ENCODE measurements at places on chromosomes 7 and 10.

DNA sequence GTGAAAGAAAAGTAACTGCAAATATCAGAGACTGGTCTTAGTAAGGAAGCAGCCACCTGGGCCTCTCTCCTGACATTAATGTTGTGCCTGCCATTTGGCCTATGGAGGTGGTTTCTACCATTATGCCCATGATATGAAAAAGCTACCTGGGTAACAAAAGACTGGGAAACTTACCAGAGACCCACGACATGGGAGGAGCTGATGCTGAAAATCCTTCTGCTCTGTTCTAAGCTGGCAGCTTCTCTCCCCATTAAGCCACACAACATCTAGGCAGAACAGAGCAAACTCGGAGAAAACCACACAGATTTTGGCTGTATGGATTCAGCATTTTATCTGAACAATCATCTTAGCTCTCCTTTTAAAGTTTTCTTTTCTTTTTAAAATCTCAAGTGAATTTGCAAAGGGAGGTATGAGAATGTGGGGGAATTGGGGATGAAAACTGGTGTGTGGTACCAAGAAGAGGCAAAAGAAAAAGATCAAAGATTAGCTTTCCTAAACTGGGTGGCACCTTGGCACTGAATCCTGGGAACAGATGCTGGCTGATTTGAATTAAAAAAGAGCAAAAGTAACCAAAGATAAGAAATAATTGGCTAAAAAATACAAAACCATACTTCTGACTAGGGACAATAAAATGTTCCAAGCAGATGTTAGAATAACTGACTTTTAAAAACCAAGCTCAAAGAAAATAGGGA, 128.6 kb upstream of the ANKRD1 start:
- DNase-seq, result no peak

GRCh38 chr7:8261711-8262695, at the start of gene ICA1:
Gene ICA1 (minus strand): TSS chr7:8262167. CDS start chr7:8235926, 26,241 bp downstream.
- peak; percentile 16 for DNase-seq

- no peak for DNase-seq
Observed at GRCh38 chr7:98995111-98995510, 116.8 kb downstream of the TRRAP start.

GRCh38 chr10:13003004-13003403, 1.5 kb upstream of the CCDC3 start:
- DNase-seq, result no peak

DNA sequence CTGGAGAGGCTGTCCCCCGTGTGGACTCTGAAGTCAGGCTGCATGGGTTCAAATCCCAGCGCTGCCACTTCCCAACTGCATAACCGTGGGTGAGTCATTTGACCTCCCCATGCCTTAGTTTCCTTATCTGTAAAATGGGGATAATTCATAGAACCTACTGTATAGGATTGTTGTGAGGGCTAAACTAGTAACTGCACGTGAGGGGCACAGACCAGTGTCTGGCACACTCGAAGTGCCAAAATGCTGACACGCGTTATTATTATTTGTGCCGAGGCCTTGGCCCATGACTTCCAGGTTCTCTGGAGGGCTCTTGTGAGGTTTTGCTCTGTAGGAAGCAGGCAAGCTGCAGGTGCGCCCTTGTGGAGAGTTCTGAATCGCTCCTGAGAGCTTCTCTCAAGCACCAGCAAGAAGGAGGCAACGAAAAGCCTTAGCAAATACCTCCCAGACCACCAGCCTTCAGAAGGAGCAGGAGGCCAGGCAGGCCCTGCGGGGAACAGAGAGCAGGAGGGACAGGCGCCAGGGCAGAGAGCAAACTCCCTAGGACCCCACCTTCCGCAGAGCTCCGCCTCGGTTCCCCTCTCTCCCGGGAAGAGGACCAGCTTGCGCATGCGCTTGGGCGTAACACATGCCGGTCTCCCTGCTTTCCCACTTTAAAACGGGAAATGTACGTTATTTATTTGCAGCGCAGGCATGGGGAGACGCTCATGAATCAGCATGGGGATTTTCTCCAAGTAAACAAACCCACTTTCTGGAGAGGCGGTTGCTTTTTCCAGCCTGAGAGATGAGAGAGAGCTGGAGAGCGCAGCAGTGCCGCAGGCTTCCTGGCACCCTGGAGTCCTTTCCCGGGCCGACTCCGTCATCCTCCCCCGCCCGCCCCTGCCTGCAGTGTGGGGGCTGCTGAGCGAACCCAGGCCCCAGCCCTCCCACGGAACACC, 39.6 kb downstream of the SORCS3 start:
- DNase-seq, result no peak

DNA sequence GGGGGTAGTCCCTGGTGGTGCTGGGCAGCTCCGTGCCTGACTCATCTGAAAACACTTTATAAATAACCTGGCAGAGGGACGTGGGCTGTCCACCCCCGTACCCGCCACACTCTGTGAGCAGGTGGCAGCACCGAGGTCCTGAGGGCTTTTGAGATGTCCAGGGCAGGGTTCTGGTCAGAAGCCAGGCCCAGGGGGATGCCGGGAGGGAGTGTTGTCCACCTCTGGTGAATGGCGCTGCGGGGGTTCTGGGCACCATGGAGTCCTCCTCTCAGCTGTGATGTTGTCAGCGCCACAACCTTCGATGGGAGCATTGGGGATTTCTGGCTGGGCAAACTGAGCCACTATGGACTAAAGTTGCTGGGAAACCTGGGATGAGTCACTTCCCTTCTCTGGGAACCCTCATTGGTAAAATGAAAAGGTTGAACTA, 27.4 kb upstream of the GOLGA7B start:
- no peak for DNase-seq

DNA sequence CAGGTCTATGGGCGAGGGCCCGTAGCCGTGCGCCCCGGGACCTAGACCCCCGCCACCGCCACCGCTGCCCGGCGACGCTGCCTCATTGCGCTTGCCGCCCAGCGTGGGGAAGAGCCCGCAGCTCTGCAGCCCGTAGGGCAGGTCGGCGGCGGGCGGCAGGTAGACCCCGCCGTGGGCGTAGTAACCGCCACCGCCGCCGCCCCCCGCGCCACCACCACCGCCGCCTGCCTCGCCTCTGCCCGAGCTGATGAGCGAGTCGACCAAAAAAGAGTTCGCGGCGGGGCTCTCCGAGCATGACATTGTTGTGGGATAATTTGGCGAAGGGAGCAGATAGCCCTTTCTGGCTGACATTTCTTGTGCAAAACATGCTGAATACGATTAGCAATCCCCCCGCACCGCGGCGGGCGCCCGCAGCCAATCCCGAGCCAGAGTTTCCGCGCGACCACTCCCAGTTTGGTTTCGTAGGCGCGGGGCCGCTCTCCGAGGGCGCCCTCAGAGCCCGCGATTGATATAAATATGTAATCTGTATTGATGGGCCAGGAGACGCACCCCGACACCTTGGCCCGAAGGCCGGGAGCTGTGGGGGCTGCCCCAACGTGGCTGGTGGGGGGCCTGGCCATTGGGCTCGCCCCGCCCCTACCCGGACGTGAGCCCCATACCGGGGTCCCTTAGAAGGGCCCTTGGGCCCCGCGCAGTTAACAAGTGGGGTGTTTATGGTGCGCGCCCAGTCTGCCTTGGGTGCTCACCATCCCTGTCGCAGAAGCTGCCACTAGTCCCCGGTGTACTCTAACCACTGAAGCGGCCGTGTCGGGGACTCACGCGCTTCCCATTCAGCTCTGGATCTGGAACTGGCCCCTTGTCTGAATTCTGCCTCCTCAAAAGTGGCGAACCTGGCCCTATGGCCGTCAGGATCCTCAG, at the start of gene HOXA10:
HOXA10 (minus strand) TSS at position 365 of the 918 bp plus-strand sequence; CDS start at position 351, 14 bp downstream.
- DNase-seq, result no peak

DNA sequence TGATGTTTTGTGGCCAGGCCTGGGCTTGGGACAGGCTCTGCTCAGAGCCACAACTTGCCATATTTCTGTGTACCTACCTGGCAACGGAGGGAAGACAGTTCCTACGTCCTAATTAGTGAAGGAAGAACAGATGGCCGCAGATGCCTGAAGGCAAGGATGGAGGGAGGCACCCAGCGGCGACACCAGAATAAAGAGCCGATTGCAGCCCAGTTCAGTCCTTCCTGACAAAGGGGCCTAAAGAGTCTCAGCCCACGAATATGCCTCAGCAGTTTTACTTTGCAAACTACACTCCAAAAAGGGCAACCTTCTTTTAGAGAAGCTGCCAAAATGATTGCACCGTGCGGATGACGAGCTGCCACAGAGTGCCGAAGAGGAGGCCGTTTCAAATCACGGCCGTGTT, 585.8 kb downstream of the GLRX3 start:
- no peak for DNase-seq

DNA sequence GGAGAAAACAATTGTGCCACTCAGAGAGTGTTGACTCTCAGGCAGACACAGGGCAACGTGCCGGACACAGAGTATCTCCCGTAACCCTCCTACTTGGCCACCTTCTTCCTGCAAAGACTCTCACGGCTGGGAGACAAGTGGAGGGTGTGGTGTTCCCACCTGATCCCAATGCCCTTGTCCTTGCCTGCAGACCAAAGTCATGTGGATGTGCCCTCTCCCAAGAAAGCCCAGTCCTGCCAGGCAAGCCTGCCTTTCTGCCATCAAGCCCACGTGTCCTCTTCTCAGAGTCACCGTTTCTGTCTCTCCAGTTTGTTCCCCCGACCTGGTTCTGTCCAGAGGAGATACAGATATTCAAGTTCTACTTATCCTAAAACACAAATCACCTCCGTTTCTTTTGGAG, 723 bp downstream of the PNLIPRP2 start:
- DNase-seq, result no peak

- no peak for DNase-seq
Observed at GRCh38 chr7:47549916-47550315, 32.0 kb downstream of the TNS3 start.

GRCh38 chr10:18668026-18668425, 8.8 kb downstream of the ARL5B start:
- DNase-seq, result no peak

- DNase-seq, result no peak
Observed at GRCh38 chr7:24138343-24138742, 145.6 kb upstream of the NPY start.

DNA sequence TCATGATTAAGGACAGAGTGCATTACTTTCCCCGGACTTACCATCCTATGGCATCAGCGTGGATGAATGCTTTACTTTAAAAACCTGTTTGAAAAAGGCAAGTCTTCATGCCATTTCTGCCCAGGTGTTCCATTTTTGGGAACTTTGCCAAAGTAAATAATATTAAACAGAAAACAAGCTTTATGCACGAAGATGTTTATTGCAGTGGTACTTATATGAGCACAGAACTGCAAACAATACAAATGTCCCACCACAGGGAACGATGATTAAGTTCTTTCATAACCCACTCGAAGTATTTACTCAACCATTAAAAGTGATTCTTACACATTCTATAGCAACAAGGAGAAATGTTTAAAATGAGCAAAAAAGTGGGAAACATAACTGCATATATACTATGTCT, 109.7 kb upstream of the GDF10 start:
- DNase-seq, result no peak

Measured in activated CD4-positive, alpha-beta T cell treated with anti-CD3 and anti-CD28 coated beads, Interleukin-2, amount 10 ng/mL, durations not matched to agents 7 days and 5 days (primary cell).